ENCODE measurements at places on chromosomes 2 and 18.

DNA sequence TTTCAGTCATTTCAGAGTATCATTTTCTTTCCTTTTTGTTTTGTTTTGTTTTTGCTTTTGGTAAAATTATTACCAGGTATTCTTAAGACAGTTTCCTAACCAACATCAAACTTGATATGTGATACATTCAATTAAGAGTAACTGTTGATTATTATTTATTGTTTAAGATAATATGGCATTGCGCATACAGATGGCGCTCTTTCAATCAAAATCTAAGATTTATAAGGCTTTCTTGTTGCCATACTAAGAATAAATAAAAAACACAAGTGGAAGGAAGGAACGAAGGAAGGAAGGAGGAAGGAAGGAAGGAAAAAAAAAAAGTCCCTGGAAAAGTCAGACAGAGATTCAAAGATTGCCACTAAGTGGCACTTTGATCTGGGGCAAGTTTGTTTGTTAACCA is 1308.7 kb upstream of the FAM98A start:
- no peak for DNase-seq

GRCh38 chr2:168118733-168119514 is 128.5 kb downstream of the STK39 start:
- no peak for DNase-seq

- no peak for DNase-seq
These were observed 121.2 kb upstream of the TANK start for GRCh38 chr2:161039071-161039470.

DNA sequence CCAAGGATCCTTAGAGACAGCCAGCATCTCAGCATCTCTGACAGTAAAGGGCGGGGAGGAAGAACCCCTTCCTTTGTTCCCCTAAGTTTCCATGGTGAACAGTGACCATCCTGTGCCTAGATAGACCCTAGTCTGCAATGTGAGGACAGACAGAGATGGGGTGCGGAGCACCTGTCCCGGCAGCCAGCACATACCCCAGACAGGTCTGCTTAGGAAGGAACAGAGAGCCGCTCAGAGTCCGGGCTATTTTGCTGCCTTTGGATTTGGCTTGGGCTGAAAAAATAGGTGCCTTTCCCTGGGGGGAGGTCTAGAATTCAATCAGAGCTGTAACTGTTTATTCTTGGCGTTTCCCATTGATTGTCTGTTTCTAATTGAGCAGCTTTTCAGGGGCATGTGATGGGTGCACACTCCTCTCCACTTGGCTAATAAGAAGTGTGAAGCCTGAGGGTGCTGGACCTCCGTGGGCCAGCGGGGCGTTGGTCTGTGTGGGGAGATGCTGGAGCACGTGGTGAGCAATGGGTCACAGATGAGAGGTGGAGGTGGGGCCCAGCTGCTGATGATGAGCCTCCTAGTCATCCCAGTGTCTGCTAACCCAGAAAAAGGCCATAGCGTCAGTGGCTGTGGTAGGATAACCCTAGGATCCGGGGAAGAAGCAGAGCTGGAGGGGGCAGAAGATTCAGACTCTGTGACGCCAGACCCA is 236.8 kb downstream of the SEPTIN10 start:
- peak; percentile 48 for DNase-seq

- DNase-seq, result no peak
These were observed 502.3 kb downstream of the KCNJ3 start for GRCh38 chr2:155200753-155201152.

DNA sequence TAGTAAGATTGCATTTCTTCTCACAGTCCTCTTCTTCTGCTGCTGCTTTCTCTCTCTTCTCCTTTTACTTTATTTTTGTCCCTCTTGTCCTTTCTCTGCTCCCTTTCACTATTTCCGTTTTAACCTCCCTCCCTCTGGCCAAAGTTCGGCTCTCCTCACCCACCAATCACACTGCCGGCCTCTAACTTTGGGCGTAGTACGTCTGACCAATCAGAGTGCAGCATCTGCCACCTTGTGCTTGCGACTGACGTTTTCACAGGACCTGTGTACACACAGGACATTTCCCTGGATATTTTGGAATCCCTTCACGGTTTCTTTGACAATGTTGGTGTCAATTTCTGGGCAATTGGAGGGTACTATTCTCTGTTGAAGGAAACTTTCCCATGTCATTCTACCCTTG is 22.6 kb upstream of the ICOS start:
- DNase-seq, result no peak

- peak; percentile 76 for DNase-seq
These were observed 24.5 kb downstream of the CRACDL start for GRCh38 chr2:98911376-98912154.

GRCh38 chr2:171939743-171940071 is 17.4 kb downstream of the HAT1 start:
- DNase-seq, result no peak

DNA sequence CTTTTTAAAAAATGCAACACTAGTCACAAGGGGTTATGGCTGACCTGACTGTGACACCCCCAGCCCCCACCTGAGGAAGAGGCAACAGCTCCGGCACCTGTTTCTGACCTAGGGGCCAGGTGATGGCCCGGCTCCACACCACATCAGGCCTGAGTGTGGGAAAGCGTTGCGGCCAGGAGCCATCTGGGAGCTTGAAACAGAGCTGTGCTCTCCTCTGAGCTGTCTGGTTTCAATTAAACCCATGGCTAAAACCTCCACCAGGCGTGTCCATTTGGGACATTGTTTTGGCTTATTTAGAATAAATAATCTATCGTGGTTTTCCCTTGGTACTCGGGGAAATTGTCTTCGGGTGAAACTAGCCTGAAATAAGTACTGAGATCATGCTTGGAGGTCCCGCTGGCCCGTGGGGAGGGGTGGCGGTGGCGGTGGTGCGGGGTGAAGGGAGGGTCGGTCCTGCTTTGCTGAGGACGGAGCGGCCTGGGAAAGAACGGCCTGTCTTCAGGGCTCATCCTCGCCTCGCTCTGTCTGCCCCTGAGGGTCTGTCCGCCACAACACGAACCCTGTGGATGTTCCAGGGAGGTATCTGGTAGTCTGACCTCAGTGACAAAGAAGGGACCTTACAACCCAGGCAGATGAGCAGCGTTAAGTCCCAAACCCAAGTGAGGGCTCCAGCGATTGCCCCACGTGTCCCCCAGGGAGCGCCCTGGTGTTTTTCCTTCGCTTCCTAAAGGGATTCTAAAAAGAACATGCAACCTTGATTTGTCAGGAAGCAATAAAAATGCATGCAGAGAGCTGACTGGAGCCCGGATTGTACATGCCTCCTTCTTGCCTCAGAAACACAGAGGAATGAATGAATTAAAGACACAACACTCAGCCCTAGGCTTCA is 58.7 kb downstream of the IL1RL2 start:
- peak; percentile 74 for DNase-seq

- no peak for DNase-seq
These were observed 210.9 kb downstream of the NDUFA10 start for GRCh38 chr2:239814116-239814860.

DNA sequence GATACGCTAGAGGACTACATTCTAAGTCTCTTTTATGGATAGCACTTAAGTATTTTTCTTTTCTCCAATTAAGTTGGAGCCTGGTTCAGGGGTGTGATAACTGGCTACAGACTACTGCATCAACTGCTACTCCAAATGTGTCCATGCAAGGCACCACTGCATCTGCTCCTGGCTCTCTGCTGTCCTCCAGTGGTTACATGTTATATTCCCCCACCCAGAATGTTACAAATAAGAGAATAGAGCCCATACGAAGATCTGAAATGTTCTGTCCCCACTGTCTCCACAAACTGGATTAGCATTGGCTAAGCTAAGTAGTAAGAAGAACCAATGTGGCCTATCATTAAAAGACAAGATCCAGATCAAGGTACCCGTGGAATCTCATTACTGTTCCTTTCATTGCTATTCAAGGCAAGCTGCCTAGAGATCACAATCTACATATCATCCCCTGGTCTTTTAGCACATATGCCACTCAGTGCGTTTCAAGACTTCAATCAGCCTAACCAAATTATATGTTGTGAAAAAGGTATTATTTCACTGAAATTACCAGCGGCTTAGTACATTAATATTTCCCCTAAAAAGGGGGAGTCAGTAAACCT is 308.3 kb upstream of the SLC8A1 start:
- DNase-seq, result no peak

- DNase-seq, result no peak
These were observed 617.3 kb upstream of the LRATD1 start for GRCh38 chr2:14015113-14015630.

DNA sequence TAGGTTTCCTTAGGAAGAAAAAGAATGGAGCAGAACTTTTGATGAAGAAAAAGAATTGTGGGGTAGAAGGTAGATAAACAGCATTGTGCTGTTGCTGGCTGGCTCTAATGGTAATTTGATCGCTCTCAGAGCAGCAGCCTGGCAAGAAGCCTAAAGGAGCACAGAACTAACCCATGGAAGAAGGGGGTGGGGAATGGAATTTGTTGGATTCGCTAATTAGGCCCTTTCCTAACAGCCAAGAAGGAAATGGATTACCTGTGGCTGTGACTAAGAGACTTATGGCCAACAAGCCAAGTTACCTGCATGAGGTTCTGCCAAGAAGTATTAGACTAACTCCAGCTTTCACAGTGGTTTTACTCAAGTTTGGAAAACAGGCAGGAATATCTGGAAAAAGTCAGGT is 210.6 kb downstream of the IKZF2 start:
- DNase-seq, result no peak

DNA sequence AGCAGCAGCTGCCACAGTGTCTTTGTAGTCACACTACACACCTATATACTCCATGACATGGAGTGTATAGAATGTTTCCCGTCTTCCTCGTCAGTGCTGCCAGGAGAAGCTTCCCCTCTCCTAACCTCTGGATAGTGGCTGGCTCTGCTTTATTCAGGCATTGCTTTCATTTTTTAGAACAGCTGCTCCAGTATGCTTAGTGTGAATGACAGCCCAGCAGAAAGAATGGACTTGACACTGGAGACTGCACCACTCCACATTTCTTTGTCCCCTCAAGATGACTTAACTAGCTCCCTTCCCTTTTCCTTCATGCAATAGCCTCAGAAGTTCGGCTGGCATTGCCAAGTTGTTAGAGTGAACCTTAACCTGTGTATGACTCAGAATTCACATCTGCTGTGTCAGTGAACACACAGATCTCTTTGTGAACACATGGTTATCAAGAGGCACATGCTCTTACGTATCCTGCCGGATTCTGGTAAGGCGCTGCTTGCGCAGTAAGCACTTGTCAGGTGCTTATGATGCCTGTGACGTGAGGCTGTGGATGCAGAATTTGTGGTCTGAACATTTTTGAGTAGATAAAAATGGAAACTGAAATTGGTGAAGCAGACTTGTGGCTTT is 73.9 kb downstream of the NEDD4L start:
- DNase-seq, result no peak

GRCh38 chr18:13483316-13484270 is 242.8 kb downstream of the FAM210A start:
- no peak for DNase-seq

DNA sequence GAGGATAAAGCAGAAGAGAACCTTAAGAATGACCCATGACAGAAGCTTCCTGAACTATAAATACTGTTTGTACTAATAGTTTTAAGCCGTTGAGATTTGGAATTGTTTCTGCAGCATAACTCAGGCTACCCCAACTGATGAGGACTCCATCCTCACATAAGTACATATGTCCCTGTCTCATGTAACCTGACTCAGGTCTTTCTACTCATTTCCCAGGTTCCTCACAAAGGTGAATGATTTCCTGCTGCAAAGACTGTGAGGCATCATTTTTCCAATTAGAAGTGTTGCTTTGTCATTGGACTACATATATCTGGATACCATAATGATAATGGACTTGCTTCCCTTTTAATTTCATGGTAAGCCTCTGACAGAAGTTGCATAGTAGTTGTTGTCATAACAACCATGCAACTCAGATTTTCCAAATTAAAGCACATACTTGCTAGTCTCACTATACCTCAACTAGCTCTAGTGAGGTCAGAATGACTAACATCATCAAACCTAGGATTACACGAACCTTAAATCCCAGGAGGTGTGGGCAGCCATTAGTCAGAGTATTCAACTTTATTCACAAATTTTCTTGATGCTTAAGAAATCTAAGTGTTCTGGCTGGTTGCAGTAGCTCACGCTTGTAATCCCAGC is 38.0 kb upstream of the NEDD4L start:
- no peak for DNase-seq

DNA sequence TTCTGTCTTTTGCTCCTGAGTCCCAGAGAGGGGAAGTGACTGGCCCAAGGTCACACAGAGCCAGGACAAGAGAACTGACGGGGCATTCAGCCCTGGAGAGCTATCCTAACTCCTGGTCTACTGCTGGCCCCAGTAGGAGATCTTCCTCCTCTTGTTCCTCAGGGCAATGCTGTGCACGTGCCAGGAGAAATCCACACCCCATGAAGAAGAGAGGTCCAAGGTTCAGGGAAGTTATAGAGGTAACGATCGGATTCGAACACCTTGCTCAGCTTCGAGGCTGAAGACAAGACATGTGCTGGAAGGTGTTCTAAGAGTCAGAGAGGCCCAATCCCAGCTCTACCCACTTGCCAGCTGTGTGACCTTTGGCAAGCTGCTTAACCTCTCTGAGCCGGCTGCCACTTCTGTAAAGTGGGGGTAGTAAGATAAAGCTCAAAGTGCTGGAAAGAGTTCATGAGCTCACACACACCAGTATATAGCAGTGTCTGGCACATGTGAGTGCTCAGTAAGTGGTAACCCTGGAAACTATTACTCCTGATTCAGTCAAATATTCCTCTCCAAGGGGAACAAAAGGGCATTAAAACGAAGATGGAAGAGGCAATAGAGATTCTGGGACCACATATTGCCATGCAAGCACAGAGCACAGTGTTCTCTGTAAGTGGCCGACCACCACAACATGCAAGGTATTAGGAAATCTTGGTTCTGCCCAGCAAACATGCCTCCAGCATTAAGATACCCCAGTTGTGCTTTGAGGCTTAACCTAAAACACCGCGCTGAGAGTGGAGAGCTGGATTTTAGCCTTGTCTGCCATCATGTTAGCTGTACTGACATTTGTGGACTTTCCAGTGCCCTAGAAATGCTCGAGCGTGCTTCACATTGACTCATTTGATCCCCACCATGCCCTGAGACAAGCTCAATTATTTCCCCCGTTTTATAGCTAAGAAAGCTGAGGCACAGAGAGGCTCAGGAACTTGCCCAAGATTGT is 25.6 kb downstream of the SERTAD2 start:
- DNase-seq, result peak; percentile 42

- DNase-seq, result no peak
These were observed 145.9 kb downstream of the FMNL2 start for GRCh38 chr2:152480821-152481399.

DNA sequence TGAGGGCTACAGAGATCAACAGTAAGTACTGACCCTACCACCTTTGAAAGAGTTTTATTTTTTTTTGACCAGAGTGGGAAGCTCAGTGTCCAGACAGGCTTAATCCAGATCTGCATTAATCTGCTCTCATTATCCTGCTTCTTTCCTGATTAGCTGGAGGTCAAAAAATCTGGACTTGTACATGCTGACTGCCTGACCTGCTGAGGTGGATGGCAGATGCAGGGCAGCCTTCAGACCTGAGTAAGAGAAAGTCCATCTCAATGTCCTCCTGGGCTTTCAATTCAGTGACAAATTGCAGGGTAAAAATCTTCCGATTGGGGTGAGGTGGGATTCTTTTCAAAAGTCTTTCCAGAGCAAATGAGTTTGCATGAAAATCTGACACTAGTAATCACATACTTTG is 998.8 kb upstream of the PIK3C3 start:
- DNase-seq, result no peak
